ENCODE measurements at places on chromosomes 12 and 14.

DNA sequence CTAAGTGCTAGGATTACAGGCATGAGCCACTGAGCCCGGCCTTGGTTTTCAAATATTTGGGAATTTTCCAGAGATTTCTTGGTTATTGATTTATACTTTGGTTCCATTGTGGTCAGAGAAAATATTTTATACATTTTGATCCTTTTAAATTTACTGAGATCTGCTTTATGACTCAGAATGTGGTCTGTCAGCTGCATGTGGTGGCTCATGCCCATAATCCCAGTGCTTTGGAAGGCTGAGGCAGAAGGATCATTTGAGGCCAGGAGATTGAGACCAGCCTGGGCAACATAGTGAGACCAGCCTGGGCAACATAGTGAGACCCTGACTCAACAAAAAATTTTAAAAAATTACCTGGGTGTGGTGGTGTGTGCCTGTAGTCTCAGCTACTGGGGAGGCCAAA, 49.8 kb downstream of the ADCK1 start:
- DNase-seq, result no peak

DNA sequence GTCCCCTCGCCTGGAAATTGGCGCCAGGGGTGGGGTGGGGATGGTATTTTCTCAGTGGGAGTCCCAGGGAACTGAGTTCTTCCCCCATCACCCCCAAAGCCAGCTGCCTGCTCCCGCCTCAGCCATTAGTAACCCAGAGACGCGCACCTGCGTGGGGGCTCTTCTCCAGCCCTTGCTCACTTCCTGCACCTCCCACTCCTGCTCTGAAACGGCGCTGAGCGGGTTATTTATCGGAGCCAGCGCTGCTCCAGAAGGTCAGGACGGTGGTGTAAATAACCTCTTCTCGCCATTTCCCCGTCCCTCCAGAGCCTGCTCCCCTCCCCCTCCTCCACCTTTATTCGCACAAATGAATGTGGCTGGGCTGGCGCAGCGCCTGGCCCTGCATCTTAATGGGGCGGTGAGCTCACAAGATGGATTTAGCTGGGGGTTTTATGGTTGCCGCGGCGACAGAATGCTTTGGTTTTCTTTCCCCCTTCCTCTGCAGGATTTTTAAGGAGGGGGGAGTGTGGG, 12.2 kb downstream of the GPR84 start:
- DNase-seq, result peak; percentile 72

GRCh38 chr12:32305163-32305562, 94.2 kb upstream of the FGD4 start:
- peak; percentile 6 for DNase-seq

GRCh38 chr14:58119381-58119780, 32.6 kb downstream of the ARMH4 start:
- no peak for DNase-seq

All from NCI-H510A treated with DMSO at 0.1 percent for 48 hours (cell line).